Stimulated activated naive B cell treated with anti-CD40 and anti-IgM and Interleukin-4, amounts not matched to agents 10 μg/mL and 1 μg/mL and 100 μg/mL, for 72 hours (primary cell): ENCODE measurements at places on chromosomes 2 and 18.

- no peak for DNase-seq
Measured at GRCh38 chr2:150475479-150476250, 11.8 kb downstream of the RND3 start.

- DNase-seq, result no peak
Measured at GRCh38 chr2:199704358-199705238, 146.4 kb downstream of the FTCDNL1 start.

- no peak for DNase-seq
Measured at GRCh38 chr2:71849111-71849510, 298.6 kb downstream of the CYP26B1 start.

DNA sequence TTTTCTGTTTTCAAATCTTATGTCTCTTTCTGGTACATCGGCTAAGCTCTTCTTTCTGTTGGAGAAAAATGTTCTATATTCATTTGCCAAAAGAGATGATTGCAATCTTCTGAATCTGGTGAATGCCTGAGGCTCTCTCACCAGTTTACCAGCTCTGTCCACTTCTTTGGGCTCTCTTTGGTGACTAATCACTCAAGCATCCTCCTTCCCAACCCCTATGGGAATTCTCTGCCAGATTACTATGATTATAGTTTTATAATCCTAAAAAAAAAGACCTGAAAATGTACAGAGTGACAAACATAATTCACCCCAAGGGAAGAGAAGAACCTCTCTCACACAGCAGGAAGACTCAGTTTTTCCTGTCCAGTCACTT lies 187.3 kb downstream of the CAMKMT start:
- no peak for DNase-seq

DNA sequence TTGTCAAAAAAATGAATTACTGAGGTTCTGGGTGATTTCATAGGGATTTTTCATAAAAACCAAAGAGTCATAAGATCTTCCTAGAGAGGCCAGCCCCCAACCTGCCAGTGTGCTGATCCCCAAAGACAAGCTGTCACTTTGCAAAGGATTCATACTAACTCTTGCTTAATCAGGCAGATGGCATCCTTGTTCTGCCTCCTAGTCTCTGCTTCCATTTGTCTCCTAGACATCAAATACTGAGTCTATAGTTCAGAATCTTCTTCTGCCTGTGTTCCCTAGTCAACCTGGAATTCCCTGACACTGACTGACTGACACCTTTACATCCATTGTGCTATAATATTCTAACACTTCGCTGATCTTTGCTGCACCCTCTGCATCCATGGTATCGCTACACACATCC lies 84.9 kb downstream of the SLC8A1 start:
- no peak for DNase-seq

DNA sequence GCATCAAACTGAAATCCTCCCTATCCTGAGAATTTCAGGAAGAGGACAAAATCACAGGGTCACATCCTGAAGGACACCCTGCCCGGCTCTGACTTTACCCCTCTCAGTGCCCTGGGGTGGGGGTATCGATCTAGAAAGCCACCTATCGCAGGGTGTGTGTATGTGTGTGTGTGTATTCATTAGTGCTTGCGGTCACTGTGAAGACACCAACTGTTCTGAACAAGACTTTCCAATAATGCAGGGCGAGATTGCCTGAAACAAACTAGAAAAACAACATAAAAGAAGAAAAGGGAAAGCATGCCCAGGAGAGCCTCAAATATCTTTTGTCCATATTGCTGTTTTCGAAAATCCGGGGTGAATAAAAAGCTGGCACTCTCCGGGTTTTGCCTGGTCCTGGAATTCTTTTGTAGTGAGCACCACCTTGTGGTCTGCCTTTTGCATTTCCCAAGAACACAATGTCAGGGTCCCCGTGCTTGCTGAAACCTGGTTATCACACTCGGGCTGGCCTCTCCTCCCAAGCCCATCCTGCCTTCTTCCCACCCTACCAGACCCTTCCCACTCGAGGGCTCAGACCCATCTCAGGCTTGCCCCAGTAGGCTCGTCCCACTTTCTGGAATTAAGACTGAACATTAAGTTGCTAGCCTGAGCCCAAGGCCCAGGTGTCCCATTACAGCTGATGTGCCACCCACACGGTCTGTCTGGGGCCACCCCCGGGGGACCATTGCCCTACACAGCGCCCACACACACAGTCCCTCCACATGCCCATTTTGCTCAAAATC lies 25.0 kb upstream of the COPS8 start:
- DNase-seq, result no peak

GRCh38 chr2:197938555-197938954 lies 134.2 kb downstream of the PLCL1 start:
- DNase-seq, result no peak
